OCI-LY7 (cell line): ENCODE measurements at places on chromosomes 7 and 10.

DNA sequence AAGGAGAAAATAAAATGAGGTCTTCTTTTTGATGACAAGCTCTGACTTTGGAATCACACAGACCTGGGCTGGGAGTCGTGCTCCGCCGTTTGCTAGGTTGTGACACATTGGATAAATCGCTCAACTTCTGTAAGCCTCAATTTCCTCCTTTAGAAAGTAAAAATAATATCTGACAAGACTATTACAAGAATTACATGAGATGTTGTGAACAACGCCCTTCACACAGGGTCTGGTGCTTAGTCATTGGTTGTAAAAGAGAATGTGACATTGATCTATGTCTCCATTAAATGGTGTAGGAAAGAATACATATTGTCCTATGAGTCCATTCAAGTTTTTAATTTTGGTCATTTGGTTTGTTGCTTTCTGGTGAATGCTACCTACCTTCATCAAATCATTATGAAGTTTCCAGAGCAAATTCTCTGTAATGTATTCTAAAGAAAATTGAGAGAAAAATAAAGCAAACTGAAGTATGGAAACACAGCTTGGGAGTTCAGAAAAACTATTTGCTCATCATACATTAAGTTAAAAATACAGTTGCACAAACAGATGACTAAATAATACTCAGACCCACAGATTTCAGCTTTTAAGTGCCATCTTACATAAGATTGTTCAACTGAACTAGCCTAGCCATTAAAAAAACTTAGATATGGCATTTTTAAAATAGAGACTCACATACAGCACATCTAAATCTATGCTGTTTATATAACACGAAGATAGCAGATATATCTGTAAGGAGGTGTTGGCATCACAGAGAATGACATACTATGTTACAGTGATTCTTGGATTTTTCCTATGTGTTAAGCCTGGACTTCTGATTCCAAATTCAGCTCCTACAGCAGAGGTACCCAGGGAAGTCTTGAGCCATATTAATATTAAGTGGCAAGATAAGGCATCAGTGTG is 12.3 kb upstream of the ADRB1 start:
- no peak for DNase-seq

DNA sequence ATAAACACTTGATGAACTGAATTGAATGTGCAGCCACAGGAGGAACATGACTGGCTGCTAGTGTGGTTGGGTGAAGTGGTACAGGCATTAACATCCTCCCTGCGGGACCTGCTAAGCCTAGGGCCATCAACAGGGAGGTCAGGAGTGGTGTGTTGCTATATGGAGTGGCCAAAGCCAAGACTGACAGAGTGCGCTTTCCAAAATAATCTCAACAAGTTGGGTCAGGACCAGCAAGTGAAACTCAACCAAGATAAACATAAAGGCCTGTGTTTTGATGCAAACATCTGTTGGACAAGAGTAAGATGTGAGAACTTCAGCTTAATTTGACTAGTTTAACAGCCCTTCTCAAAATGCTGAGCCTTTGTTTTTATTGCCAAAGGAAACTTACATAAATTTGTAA is 97.7 kb downstream of the WDFY4 start:
- DNase-seq: no peak

DNA sequence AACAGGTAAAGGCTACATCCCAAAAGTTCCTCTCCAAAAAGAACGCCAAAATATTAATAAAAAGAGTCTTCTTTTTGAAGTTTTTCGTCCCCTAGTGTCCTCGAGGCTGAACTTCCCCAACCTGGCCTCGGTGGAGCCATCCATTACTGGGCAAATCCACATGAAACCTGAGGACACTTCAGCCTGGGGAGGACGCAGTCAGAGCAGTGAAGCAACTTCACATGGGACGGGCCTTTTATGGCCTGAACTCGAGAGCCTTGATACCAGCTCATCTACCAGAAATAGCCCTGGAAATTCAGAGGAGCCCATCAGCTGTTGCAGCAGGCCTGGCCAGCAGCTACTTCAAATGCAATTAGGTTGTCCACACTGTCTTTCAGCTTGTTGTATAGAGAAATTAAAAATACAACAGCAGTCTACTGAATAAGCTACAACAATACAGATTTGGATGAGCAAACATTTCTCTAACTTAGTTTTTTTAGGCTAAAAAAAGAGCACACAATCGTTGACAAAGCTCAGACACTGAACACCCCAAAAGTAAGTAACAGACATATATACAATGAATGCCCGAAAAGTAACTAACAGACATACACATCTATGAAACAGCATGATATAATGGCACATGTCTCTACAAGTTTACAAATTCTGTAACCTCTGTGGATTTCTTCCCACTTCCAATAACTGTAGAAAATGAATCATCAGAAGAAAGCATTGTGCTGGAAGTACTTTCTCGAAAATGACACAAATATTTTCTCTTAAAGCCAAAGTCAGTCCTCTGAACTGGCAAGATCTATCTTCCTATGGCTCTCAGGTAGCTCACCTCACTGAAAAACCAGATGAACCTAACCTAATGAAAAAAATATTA is at the start of gene SVIL:
Gene SVIL, minus strand, starts transcription at position 208 of the 862 bp plus-strand sequence. CDS start 79,913 bp downstream, outside the sequence.
- no peak for DNase-seq

DNA sequence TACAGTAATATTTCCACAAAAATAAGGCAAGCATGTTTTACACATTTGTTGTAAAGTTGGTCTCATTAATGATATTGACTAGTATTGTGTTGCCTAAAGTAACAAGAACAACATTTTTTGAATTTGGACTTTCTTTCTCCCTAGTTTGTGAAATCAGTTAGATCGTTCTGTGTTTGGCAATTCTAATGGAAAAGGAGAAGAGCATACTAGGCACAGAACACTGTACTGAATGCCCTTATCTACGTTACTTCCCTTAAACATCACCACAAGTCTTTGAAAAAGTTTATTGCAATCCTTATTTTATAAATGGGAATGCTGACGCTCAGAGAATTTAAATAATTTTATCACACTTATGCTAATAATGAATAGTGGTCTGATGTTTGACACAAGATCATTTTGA is 372.2 kb downstream of the EXOC4 start:
- DNase-seq: no peak

DNA sequence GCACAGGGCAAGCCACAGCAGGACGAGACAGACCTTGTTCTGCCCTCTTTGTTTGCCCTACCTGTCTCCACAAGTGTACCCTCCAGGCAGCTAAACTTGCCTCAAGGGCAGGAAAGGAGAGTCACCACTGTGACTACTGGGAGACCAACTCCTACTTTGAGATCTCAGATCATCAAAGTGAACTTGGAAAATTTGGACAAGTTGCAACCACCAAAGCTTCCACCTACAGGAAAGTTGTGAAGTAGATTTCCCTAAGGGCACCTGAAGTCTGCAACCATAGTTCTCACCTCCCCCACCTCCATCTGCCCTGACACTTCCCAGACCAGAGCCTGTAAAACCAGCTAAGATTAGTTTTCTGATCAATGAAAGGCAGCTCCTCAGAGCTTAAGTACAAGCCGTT is 2.5 kb upstream of the WDR91 start:
- DNase-seq: no peak

GRCh38 chr10:132560241-132560731 is 22.7 kb downstream of the INPP5A start:
- peak; percentile 80 for DNase-seq

DNA sequence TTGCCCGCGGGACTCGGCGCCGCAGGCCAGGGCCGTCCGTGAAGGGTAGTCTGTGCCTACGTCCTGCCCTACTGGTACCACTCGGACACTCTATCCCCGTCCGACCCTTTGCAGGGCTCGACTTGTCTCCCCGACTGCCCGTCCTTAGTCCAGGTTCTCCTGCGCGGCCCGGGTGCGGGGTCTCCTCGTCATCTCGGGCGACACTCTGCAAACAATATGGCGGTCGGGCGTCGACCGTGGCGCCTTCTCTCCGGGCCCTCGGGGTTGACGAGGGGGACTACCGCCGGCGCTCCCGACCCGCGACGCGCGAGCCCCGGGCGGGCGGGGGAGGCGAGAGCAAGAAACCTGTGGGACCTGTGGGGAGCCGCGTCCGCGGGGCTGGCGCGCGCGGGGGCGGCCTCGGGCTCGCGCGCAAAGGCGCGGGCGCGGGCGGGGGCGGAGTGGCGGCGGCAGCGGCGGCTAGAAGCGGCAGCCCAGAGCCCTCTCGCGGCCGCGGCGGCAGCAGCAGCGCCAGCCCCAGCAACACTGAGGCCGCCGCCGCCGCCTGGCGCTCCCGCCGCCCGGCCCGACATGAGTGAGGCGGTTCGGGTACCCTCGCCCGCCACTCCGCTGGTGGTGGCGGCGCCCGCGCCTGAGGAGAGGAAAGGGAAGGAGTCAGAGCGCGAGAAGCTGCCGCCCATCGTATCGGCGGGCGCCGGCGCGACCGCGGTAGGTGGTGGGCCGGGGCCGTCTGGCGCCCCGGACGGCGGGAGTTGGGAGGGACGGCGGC is at the start of gene HECTD2:
Gene HECTD2, plus strand, starts transcription at position 476 of the 769 bp plus-strand sequence. Its CDS starts 95 bp downstream, at position 571.
- DNase-seq: peak; percentile 81

GRCh38 chr10:7260412-7260900 is 150.4 kb downstream of the SFMBT2 start:
- peak; percentile 79 for DNase-seq

DNA sequence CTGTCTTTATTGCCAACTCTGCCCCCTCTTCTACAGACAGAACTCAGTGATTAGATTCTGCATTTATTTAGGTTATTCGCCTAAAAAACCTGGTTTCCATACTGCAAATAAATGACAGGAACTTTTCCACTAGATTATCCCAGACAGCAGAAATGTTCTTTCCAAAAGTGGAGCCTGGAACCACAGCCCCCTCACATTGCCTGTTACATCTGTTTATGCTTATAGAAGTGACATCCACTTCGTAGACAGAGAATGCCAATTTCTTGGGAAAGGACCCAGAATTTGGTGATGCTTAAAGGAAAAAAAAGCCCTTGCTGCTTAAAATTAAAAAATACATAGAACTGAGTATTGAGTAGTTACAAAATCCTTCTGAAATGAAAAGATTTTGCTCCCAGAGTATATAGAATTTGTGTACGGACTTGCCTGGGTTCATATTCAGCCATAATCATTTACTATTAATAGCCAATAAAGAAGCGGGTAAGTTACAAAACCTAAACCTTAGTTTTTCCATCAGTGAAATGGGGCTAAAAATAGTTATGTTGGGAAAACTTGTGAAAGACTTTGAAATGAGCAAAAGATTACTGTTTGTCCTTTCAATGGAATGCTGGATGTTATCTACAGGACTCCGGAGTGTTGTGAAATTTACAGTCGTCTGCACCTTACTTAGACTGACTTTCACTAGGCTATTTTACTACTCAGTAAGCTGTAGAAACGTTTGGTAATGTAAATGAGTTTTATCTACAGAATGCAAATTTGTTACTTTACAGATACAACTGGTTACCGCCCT is 1.1 kb upstream of the PPP1R9A start:
- no peak for DNase-seq

- no peak for DNase-seq
Measured at GRCh38 chr7:132343199-132343598, 233.1 kb downstream of the PLXNA4 start.

GRCh38 chr7:39304178-39304577 is 262.0 kb upstream of the YAE1 start:
- no peak for DNase-seq

DNA sequence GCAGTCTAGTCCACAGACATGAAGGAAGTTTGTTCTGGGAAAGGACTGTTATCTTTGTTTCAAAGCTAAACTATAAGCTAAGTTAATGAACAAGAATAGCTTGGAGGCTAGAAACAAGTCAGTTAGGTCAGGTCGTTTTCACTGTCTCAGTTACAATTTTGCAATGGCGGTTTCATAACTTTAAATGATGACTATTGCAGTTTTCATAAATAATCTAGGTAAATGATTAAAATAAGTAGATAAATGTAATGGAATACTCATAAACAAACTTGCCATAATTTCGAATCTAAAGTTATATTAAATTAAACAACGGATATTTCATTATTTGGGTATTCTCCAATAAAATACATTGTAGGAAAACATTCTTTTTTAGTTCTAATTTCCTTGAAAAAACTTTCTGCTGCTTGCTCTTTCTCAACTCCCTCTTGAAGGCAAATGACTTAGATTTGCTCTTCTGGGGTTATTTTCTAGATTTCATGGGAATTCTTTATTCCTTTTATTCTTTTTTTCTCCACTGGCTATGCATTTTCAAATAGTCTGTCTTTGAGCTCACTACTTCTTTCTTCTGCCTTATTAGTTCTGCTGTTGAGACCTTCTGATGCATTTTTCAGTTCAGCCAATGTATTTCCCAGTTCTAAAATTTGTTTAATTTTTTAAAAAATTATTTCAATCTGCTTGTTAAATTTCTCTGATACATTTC is 103.8 kb upstream of the APBB1IP start:
- DNase-seq: peak; percentile 46

DNA sequence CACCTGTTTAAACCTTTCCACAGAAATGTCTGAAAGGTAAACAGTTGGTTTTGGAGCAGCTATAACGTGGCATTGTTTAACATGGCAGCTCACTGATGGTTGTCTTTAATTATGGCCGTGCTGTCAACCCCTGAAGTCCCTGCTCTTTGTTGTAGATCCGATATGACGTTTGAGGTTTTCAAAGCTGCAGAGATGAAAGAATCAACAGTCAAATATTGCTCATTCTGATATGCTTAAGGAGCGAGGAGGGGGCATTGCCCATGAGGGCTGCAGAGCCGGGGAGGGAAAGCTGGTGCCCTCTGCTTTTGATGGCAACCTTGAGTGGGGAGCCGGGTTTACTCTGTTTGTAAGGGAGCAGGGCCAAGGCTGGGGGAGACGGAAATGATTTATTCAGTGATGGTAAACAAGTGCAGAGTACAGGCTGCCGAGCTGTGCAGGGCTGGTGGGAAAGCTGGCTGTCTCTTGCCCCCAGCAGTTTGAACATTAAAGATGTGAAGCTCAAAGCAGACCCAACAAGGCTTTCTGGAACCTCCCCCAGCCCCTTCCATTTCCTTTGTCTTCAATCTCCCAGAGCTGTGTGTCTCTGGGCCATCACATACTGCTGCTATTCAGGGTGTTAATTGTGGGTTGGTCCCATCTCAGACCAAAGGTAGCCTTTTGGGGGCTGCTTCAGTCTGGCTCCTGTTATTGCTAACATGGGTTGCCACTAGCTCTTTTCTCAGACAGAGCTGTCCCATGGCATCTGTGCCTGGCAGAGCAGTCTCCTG is 345.5 kb downstream of the LRMDA start:
- no peak for DNase-seq

DNA sequence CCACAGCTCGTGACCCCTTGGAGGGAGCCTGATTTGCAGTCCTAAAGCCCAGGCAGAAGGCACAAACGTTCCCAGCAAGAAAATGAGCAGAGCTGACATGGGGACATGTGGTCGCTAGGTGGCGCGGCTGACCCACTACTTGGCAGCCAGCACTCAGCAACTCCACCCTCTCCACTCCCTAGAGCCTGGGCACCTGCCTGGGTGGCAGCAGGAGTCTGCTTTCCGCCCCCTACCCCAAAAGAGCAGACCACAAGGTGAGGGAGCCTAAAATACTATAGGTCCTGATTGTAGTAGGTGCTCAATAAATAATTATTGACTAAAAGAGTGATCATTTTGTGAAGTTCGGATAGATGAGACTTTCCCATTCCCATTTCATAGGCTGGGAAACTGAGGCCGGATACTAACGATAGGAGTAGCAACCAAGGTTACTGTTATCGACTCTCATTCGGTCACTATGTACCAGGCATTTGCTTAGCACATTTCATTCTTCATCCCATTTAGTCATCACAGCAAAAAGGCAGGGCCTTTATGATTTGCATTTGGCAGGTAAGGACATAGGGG is 57.4 kb downstream of the NEUROG3 start:
- peak; percentile 70 for DNase-seq

GRCh38 chr10:12484941-12485805 is 135.8 kb downstream of the CAMK1D start:
- DNase-seq: peak; percentile 86

GRCh38 chr10:74424565-74424964 is 273.5 kb downstream of the ADK start:
- no peak for DNase-seq

GRCh38 chr7:37690206-37690605 is 6.6 kb downstream of the GPR141 start:
- no peak for DNase-seq

GRCh38 chr10:127345231-127345965 is 149.0 kb upstream of the INSYN2A start:
- DNase-seq: no peak
